ENCODE measurements at places on chromosomes 2 and 18.

- DNase-seq: no peak
Observed at GRCh38 chr2:41771710-41772109, 276.1 kb upstream of the PKDCC start.

- no peak for DNase-seq
Observed at GRCh38 chr18:23369266-23369665, 83.8 kb upstream of the RIOK3 start.

DNA sequence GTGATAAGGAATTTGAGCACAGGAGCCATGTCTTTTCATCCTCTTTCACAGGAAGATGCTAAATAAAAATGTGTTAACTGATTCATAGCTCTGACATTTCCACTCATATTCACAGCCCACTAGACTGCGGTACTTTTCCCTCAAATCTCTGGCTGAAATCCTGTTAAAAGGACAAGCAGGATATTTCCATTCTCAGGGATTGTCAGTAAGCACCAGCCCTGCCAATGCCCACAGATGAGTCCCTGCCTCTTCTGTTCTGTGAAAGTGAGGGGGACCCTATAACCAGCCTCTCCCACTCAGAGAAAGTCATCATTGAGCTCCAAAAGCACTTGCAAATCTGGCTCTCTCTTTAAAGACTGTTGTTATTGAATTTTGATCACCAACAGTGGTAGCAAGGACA lies 440.5 kb downstream of the SETBP1 start:
- DNase-seq: no peak

DNA sequence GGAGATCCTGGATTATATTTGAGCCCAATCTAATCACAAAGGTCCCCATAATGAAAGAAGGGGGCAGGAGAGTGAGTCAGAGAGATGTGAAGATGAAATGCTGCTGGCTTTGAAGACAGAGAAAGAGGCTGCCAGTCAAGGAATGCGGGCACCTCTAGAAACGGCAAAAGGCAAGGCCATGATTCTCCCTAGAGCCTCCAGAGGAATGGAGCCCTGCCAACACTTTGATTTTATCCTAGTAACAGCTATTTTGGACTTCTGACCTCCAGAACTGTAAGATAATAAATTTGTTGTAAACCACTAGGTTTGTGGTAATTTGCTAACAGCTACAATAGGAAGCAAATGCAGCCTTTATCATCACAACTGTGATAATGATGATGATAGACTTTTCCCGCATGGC lies 32.9 kb downstream of the LBH start:
- DNase-seq: no peak

GRCh38 chr2:224241001-224241400 lies 160.9 kb downstream of the FAM124B start:
- no peak for DNase-seq

- DNase-seq: no peak
Observed at GRCh38 chr2:101820519-101820918, 123.0 kb downstream of the MAP4K4 start.

- DNase-seq: no peak
Observed at GRCh38 chr2:191544461-191545062, 133.4 kb upstream of the NABP1 start.

- no peak for DNase-seq
Observed at GRCh38 chr2:47299555-47299954, 103.4 kb upstream of the MSH2 start.

DNA sequence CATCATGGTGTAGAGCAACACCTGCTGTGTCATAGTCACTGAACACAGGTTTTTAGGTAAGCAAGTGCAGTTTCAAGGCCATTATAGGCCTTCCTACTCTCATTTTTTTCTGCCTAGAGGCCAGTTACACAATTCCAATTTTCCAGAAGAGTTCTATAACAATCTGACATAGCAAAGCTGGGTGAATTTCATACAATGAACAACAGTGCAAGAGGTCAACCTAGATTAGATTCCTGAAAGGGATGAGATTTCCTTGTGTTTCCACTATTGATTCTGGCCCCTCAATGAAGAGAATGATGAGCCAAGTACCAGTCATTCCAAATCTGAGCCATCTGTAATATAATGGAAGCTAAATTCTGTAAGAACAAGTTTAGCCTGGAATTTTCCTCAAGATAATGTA lies 15.3 kb upstream of the CD28 start:
- no peak for DNase-seq

- no peak for DNase-seq
Observed at GRCh38 chr2:174335988-174336500, 1.3 kb downstream of the SP9 start.

All from NCI-H1417 treated with DMSO at 0.1 percent for 48 hours (cell line).